ENCODE measurements at places on chromosomes 7 and 10.

DNA sequence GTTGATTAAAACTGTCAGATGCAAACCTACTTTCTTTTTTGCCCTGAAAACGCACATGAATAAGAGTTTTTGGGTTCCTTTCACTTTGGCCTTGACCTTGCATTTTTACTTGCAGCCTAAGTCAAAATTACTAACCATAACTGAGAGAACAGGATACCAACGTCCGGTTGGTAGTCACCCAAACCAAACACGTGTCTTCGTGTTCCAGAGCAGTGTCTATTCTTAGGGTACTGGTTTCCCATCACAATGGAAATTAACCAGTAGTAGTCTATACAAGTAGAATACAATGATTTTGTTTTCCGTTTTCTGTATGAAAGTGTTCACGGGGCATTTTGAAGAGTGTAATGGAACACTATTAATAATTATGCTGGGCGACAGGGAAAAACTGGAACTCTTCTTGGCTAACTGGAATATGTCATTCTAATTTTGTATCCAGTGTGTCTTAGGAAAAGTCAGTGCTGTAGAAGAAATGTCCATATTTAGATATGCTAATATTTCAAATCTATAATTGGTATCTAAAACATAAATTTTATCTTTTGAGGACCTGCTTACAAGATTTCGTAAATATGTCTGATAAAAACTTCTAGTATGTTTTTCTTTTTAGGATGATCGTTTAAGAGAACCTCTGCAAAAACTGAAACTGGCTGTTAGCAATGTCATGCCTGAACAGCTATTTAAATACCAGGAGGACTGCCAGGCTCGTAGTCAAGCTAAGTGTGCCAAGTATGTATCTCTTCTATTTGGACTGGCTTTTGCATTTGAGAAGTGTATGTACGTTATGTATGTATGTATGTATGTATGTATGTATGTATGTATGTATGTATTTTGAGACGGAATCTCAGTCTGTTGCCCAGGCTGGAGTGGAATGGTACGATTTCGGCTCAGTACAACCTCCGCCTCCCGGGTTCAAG is 40.9 kb downstream of the UBN2 start:
- DNase-seq, result no peak

DNA sequence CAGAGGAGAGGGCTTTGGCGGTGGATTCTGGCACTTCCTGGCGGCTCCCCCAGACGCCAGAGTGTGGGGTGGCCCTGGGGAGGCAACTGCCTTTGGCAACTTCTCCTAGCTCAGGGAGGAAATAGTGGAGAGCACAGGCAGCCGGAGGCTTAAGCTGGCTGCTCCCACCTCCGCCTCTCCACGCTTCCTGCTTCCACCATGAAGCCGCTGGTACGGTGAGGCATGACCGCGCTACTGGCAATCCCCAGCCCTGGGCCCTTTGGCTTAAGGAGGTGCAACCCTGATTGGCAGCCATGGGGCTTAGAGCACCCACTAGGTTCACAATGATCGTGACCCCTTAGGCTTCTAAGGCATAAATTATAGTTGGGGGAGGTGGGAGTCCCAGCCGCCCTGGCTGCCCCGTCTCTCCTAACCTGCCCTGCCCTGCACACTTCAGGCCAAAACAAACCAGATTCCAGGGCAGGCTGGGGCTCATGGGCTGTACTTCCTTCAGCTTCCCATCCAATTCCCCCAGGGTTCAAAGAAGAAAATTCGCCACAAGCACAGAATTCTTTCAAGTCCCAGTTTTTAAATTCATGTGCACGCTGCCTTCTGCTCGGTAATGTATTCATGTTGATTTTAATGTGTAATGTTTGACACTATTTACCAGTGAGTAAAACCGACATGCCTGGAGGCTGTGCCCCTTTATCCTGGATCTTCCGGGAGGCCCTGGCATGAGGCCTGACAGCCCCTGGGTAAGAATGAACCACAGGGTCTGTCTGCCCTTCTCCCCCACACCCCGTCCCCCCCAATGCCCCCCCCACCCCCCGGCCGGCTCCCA is 90.7 kb upstream of the LRRC4 start:
- DNase-seq, result peak; percentile 39

GRCh38 chr10:110505130-110505770 is 7.5 kb downstream of the DUSP5 start:
- DNase-seq, result no peak

- peak; percentile 54 for DNase-seq
Measured at GRCh38 chr10:18144928-18145327, 4.7 kb downstream of the CACNB2 start.

GRCh38 chr7:33710608-33711007 is 194.7 kb upstream of the BMPER start:
- peak; percentile 10 for DNase-seq

GRCh38 chr10:8334631-8335030 is 280.1 kb downstream of the GATA3 start:
- no peak for DNase-seq

GRCh38 chr10:132828681-132829080 is 42.7 kb upstream of the NKX6-2 start:
- DNase-seq, result no peak

- no peak for DNase-seq
Measured at GRCh38 chr10:6877722-6878392, 297.8 kb upstream of the PRKCQ start.

GRCh38 chr7:43211286-43211685 is 98.8 kb downstream of the HECW1 start:
- DNase-seq, result no peak

DNA sequence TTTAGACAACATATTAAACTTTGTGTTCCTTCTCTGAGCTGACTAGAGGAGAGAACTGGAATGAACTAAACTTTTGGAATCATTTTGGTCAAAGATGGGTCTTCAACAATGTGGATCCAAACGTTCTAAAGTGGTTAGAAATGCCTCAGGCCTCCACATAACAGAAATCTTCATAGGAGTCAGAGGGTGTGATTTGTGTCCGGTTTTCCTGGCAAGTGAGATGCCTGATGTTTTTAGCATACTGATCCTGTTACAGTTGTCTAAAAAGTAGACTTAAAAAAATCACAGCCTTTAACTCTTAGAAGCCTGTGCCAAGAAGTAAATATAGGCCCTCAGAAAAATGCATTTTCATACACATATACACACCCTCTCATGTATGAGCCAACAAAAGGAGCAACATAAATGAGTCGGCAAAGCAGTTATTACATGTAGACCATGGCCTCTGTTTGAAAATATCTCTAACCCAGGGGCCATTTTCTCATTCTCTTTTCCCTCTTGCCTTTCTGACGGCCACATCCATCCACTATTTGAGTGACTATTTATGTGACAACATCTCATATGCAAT is 64.5 kb downstream of the ST7 start:
- no peak for DNase-seq

DNA sequence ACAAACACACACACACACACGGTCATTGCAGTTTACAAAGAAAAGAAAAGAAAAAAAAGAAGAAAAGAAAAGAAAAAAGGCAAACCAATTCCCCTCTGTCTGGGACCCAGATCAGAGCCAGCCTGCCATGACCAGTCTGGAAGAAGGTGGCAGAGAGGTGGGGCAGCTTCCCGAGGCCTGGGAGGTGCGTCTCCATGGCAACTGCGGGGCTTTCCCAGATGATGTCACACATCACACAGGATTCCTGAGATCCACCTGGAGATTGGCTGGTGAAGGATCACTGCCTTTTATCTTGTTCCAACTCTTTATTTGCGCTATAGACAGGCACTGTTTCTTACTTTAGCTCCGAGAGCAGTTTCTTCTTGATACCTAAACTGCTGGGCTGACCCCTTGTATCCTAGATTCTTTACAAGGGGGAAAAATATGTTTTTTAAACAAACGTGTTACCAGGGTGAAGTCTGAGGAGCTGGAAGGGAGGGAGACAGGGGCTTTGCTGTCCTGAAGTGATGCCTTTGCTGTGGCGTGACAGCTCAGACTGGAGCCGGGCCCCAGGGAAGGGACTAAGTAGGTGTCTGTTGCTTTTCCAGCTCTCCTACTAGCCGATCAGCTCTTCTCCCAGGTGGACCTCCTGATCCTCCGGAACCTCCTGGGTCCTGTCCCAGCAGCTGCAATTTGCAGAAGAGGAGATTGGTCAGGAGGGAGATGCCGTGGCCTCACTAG is 298.5 kb downstream of the KLF6 start:
- DNase-seq, result peak; percentile 49

- DNase-seq, result peak; percentile 31
Measured at GRCh38 chr7:66871076-66871475, 49.9 kb upstream of the TMEM248 start.

GRCh38 chr10:97096261-97097083 is 89.3 kb downstream of the SLIT1 start:
- no peak for DNase-seq

DNA sequence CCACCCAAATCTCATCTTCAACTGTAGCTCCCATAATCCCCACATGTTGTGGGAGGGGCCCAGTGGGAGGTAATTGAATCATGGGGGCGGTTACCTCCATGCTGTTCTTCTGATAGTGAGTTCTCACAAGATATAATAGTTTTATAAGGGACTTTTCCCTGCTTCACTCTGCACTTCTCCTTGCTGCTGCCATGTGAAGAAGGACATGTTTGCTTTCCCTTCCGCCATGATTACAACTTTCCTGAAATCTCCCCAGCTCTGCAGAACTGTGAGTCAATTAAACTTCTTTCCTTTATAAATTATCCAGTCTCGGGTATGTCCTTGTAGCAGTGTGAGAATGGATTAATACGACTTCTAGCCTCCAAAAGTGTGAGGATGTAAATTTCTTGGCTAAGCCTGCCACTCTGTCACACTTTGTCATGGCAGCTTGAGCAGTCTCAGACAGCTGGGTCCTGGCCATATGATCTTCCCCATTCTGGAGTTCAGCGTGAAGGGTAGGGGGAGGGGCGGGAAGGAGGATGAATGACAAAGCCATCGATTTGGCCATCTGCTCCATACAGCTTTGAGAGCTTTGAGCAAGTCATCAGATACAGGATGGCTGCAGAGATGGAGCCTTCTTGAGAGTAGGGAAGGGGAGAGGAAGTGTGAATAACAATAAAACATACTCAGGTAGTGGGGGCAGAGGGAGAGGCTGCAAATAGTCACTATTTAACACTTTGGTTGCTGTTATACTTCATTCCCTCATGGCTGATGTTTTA is 19.1 kb upstream of the INPP5F start:
- no peak for DNase-seq

GRCh38 chr10:31170636-31171035 is 139.0 kb upstream of the ZNF438 start:
- no peak for DNase-seq

DNA sequence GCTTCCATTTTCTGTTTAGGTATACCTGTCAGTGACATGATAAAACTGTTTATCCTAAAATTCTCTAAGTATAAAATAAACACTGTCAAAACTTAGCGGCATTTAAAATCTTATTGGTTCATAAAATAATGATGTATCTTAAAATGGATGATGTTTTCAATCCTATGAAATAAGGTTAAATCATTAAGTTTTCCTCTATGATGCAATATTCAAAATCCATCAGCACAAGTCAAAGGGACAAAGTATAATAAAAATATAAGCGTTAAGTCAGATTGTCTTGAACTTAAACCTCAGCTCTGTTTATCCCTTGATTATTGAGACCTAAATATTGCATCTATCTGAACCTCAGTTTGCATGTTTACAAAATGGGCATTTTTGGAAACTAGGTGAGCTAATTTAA is 46.6 kb upstream of the NCAPG2 start:
- no peak for DNase-seq

DNA sequence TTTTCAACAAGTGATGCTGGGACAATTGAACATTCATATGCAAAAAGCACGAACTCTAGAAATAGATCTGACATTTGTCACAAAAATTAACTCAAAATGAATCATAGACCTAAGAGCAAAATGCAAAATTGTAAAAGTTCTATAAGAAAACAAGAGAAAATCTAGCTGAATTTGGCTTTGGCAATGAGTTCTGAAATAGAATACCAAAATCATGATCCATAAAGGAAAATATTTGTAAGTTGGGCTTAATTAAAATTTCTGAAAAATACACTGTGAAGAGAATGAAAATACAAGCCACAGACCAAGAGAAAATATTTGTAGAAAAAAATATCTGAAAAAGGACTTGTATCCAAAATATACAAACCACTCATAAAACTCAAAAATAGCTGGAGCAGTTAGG is 698.8 kb upstream of the CELF2 start:
- no peak for DNase-seq

DNA sequence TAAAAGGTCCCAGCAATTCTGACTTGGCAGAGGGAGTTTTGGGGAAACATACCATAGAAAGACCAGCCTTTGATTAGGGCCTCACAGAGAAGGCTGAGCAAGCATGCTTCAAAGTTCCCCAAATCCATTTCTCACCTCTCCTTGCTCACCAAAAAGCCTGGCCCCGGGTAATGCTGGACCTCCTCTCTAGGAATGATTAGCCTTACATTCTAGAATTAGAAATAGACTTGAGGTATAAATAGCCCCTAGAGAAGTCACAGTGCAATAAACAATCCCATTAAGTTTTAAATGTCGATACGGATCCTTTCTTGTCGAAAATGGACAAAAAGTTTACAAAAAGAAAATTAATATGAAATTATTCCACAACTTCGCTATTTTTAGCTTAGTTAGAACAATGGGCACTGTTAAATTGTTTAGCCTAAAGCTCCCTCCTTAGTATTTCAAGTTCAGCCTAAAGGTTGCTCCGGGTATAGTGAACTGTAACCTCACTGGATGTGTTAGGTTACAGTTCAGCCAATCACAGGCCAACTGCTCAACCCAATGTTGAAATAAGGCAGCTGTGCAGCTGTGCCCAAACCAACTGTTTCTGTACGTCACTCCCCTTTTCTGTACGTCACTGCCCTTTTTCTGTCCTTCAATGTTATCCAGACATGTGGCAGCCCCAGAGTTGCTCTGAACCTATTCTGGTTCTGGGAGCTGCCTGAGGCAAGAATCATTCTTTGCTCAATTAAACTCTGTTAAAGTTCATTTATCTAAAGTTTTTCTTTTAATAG is 7.9 kb upstream of the GSDME start:
- DNase-seq, result no peak

GRCh38 chr7:105164751-105165150 is 150.7 kb downstream of the KMT2E start:
- peak; percentile 10 for DNase-seq

GRCh38 chr10:125626671-125627070 is 56.3 kb downstream of the TEX36 start:
- no peak for DNase-seq

GRCh38 chr10:103911021-103911459 is 6.9 kb downstream of the STN1 start:
- DNase-seq, result no peak

DNA sequence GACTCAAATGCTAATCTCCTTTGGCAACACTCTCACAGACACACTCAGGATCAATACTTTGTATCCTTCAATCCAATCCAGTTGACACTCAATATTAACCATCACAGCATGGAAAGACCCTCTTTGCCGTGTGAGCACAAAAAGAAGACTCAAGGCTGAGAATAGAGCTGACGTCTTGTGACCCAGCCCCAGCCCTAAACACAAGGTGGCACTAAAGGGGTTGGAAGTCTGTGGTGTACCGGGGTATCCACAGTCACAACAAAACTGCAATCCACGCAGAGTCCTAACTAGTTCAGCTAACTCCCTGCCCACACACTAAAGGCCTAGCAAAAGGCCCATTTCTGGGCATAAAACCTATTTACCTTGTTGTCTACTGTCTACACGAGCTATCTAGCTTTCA is 200.1 kb downstream of the ACTR3B start:
- DNase-seq, result no peak

- DNase-seq, result no peak
Measured at GRCh38 chr10:49741108-49741995, 20.8 kb downstream of the OGDHL start.

GRCh38 chr7:7414791-7415603 is 120.7 kb downstream of the COL28A1 start:
- no peak for DNase-seq
